ENCODE measurements at places on chromosomes 12 and 14. TPM values are rescaled to one million over a fixed set of nuclear protein-coding genes. Genes with fewer than 3 reads are reported as not detected.
A peak's percentile ranks its signal among the peaks of the same experiment; 100 is the strongest.

DNA sequence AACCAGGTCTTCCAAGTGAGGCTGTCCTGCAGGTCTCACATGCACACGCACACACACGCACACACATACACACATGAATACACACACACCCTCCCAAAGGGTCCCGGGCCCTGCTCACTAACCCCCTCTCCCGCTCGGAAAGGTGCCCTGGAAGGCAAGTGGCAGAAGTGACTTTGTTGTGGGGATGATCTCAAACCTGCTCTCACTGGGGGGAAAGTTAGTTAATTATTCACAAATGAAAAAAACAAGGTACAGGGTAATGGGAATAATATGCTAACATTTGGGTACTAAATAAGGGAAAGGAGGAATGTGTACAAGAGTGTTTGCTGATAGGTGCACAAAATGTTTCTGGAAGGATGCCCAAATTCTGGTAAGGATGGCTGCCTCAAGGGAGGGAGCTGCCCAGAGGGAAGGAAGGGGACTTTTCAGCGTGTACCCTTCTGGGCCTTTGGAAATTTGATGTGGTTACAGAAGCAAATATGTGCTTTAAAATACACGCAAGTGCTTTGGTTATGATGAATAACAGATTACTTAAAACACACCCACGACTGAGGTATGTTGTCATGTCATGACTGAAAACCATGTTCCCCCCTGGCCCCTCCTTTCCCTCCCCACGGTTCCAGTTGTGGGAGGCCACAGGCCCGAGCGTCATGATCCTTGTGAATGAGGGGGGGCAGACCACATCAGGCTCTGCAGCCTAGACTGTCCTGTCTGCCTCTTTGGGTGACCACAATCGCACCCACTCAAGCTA lies 43.3 kb upstream of the PLEKHG6 start:
- no peak overlapping the region for H3K27ac ChIP-seq
- H3K4me3 ChIP-seq, result no peak overlapping the region
- DNase-seq, result no peak
- H3K36me3 ChIP-seq, result no peaks in the 10 kb centered on the region

DNA sequence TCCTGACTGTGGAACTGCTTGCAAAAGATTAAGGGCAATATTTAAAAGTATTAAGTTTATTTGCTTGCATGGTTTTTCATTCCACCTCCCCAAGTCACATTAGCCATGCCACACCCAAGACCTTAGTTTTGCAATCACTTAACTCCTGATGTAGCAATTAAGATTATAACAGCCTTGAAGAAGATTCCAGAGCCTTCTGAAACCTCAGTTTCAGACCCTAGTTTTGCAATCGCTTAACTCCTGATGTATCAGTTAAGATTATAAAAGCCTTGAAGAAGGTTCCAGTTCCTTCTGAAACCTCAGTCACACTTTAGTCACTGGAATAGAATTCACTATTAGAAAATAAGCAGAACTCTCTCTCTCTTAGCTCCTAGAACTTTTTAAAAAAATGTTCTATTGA lies 42.7 kb upstream of the DCN start:
- H3K36me3 ChIP-seq, result no peaks in the 10 kb centered on the region
- no peaks in the 10 kb centered on the region for H3K27me3 ChIP-seq
- H3K4me3 ChIP-seq, result no peak overlapping the region
- H3K27ac ChIP-seq, result peak overlapping the region; percentile 63
- H3K4me1 ChIP-seq, result no peaks in the 10 kb centered on the region
- no peak for DNase-seq

- no peak for DNase-seq
- no peak overlapping the region for H3K4me3 ChIP-seq
- H3K27ac ChIP-seq, result no peak overlapping the region
- H3K4me1 ChIP-seq, result peaks cover 22% of the 10 kb centered on the region
- H3K27me3 ChIP-seq, result peaks cover 91% of the 10 kb centered on the region
- H3K36me3 ChIP-seq, result no peaks in the 10 kb centered on the region
Observed at GRCh38 chr12:48990552-48990951, 8.6 kb downstream of the DDN start.

GRCh38 chr14:87809261-87809660 lies 183.7 kb downstream of the GALC start:
- H3K4me1 ChIP-seq, result no peaks in the 10 kb centered on the region
- no peak overlapping the region for H3K4me3 ChIP-seq
- no peaks in the 10 kb centered on the region for H3K36me3 ChIP-seq
- no peaks in the 10 kb centered on the region for H3K27me3 ChIP-seq

Gene TAS2R14
- total RNA-seq, result 0.58 TPM

GRCh38 chr14:101476258-101476915 lies 84.9 kb upstream of the DIO3 start:
- no peaks in the 10 kb centered on the region for H3K4me1 ChIP-seq
- no peak for DNase-seq
- no peaks in the 10 kb centered on the region for H3K36me3 ChIP-seq
- peaks cover 78% of the 10 kb centered on the region for H3K27me3 ChIP-seq
- H3K27ac ChIP-seq, result peak overlapping the region; percentile 50

Gene GPX2
- not detected for total RNA-seq

GRCh38 chr12:1918884-1919236 lies 408 bp upstream of the CACNA2D4 start:
- DNase-seq, result no peak
- H3K27ac ChIP-seq, result no peak overlapping the region
- peaks cover 3% of the 10 kb centered on the region for H3K27me3 ChIP-seq

- no peak for DNase-seq
- H3K36me3 ChIP-seq, result no peaks in the 10 kb centered on the region
Observed at GRCh38 chr12:129830796-129831195, 73.0 kb downstream of the TMEM132D start.

GRCh38 chr12:56206452-56207166 lies 15.1 kb downstream of the RNF41 start:
- DNase-seq, result peak; percentile 43
- no peaks in the 10 kb centered on the region for H3K27me3 ChIP-seq
- H3K36me3 ChIP-seq, result peaks cover 66% of the 10 kb centered on the region
- no peak overlapping the region for H3K27ac ChIP-seq
- peaks cover 17% of the 10 kb centered on the region for H3K4me1 ChIP-seq

GRCh38 chr12:60123557-60123956 lies 527.7 kb downstream of the SLC16A7 start:
- H3K36me3 ChIP-seq, result no peaks in the 10 kb centered on the region
- H3K27me3 ChIP-seq, result no peaks in the 10 kb centered on the region
- H3K4me1 ChIP-seq, result no peaks in the 10 kb centered on the region
- H3K4me3 ChIP-seq, result no peak overlapping the region
- no peak for DNase-seq
- H3K27ac ChIP-seq, result no peak overlapping the region

DNA sequence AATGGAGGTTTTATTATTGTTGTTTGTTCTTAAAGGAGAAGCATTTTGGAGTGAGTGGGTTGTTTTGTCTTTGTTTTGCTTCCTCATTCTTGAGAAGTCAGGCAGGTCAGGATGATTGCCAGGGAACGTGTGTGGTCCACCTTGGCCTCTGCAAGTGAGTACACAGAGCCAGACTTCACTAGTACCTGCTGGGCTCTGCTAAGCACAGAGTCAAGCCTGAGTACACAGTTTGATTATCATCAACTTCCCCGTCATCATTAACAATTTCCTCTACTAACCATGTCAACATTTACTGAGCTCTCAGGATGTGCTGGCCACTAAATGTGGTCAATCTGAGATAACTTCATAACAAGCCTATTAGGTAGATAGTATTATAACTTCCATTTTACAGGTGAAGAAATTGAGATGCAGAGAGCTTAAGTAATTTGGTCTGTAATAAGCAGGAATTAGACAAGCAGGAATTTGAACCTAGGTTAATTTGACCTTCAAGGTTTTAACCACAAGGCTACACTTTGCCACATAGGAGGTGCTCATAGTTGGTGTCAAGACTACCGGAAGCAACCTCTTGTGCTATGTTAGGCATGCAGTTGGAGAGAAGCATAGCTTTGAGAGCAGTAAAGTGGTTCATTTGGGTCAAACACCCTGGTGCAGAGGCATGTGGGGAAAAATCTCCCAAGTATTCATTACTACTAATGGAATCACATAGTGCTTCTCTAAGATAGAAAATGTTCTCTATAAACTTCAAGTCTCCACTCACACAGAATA lies 178.3 kb downstream of the NUAK1 start:
- H3K36me3 ChIP-seq, result no peaks in the 10 kb centered on the region
- DNase-seq, result no peak
- no peak overlapping the region for H3K4me3 ChIP-seq
- peaks cover 43% of the 10 kb centered on the region for H3K4me1 ChIP-seq
- H3K27me3 ChIP-seq, result no peaks in the 10 kb centered on the region
- H3K27ac ChIP-seq, result peak overlapping the region; percentile 28

Gene INHBE
- total RNA-seq, result not detected

GRCh38 chr12:1851151-1851701 lies 30.9 kb downstream of the LRTM2 start:
- no peaks in the 10 kb centered on the region for H3K36me3 ChIP-seq
- no peak for DNase-seq
- H3K27me3 ChIP-seq, result peaks cover 11% of the 10 kb centered on the region
- H3K4me3 ChIP-seq, result no peak overlapping the region
- no peaks in the 10 kb centered on the region for H3K4me1 ChIP-seq

DNA sequence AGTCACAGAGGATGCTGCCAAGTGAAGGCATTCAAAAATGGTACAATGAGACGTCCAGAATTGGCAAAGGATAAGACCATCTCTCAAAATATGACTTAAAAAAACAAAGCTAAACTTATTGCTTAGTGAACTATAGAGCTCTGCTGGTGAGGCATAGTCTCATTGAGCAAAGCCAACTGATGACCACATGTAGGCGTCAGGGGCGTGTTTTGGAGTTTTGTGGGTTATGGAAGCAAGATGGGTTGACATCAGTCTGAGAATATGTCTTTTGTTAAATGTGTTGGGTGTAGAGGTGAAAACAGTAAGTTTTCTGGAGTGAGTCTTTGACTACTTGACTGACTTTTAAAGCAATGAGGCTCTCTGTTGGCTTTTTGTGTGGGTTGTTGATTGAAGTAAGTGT lies 47.2 kb downstream of the ATL1 start:
- H3K4me1 ChIP-seq, result no peaks in the 10 kb centered on the region
- H3K27me3 ChIP-seq, result no peaks in the 10 kb centered on the region
- no peaks in the 10 kb centered on the region for H3K36me3 ChIP-seq
- no peak overlapping the region for H3K27ac ChIP-seq
- no peak for DNase-seq
